ENCODE measurements at places on chromosomes 12 and 14.
A peak's percentile ranks its signal among the peaks of the same experiment; 100 is the strongest.

DNA sequence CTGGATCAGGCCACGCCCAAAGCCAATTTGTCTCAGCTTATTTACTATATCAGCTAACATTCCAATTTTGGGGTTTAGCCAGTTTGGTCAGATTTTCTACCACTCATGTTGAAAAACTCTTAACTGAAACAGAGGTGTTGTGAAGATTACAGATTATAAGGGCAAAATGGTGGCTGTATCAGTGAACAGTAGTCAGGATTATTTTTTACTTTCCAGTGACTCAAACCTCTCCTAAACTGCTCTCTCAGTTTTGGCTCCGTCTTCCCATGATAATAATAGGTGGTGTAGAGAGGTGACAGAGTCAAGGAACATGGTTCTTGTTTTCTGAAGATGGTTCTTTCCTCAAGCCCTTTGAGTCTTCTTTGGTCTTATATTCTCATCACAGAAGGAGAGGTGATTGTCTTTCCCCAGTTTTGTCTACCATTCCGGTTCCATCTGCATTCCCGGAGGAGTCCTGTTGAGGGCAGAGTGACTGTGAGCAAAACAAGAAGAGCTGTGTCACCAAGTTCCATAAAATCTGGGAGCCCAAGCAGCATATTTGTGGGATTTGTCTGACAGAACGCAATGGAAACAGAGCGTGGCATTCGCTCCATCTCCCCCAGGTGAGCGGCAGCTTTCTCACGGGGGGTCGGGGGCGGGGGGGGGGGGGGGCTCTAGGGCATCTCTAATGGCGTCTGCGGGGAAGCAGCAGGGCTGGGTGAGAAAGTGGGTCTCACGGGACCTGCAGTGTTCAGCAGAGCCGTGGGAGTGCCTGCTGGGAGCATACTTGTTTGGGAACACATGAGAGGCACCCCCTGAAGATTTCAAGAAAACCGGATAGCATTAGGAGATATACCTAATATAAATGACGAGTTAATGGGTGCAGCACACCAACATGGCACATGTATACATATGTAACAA is 59.1 kb downstream of the TBC1D30 start:
- no peak for DNase-seq

DNA sequence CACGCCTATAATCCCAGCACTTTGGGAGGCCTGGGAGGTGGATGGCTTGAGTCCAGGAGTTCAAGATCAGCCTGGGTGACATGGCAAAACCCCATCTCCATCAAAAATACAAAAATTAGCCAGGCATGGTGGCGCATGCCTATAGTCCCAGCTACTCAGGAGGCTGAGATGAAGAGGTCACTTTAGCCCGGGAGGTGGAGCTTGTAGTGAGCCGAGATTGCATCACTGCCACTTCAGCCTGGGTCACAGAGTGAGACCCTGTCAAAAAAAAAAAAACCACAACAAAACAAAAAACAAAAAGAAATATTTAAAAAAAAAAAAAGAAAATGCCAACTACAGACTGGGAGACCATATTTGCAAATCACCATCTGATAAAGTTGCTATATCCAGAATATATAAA is 17.5 kb downstream of the WDR89 start:
- no peak for DNase-seq

GRCh38 chr12:26197832-26198231 is 2.5 kb downstream of the SSPN start:
- DNase-seq = no peak

DNA sequence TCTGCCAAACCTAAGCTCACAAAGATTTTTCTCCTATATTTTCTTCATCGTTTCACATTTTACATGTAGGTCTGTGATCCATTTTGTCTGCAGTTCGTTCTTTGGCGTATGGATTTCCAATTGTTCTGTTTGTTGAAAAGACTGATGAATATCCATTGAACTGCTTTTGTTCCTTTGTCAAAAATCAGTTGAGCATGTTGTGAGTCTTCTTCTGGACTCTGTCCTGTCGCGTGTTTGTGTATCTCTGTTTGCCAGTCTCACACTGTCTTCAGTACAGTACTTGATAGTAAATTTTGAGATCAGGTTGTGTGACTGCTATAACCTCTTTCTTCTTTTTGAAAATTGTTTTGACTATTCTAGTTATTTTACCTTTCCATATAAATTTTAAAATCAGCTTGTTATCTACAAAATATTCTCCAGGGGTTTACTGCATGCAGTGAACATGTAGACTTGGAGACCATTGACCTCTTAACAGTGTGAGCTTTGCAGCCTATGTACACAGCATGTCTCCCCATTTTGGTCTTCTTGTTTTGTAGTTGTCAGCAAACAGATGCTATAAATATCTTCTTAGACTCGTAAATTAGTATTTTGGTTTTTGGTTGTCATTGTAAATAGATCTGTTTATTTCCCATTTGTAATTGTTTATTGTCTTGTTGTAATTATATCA is 94.0 kb upstream of the DYNC1H1 start:
- DNase-seq = no peak

DNA sequence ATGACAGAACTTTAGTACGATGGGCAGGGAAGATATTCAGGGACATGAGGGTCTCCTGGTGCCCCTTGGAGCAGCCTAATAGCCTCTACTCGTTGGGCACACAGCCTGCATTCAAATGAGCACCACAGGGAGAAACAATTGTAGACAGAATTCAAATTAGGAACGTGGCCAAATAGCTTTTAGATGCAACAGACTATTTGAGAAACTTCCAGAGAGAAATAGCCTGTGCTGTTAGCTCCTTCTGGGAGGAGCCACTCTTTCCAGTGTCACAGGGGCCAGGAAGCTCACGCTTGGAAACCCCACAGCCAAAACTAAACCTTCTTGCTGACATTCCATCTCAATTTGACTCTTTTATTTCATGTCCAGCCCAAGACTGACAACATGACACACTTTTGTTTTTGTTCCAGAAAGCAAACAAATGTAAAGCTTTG is 114.5 kb downstream of the RPAP3 start:
- peak; percentile 27 for DNase-seq

GRCh38 chr12:131076296-131076695 is 122.6 kb downstream of the ADGRD1 start:
- DNase-seq = no peak

- peak; percentile 52 for DNase-seq
These were observed 68.2 kb downstream of the ATP23 start for GRCh38 chr12:58009405-58010195.

DNA sequence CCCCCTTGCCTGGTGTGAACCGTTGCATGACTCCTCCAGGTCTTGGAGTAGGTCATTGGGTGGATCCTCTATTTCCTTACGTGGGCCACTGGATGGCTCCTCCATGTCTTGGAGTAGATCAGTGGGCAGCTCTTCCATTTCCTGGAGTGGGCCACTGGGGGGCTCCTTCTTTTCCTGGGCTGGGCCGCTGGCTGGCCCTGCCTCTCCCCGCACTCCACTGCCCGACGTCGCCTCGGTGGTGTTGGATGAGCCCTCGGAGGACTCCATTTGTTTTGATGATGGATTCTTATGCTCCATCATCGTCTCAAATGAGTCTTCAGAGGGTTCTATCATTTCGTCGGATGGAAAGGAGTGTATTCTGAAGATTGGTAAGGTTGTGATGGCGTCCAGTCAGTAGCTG is 19.1 kb downstream of the RTL1 start:
- DNase-seq = no peak

- no peak for DNase-seq
These were observed 396.0 kb upstream of the PRICKLE1 start for GRCh38 chr12:42985506-42985905.

- no peak for DNase-seq
These were observed 404.2 kb downstream of the GLT1D1 start for GRCh38 chr12:129257524-129257923.

GRCh38 chr14:63513756-63514155 is 29.4 kb downstream of the PPP2R5E start:
- no peak for DNase-seq

GRCh38 chr14:97264516-97265230 is 467.5 kb downstream of the VRK1 start:
- no peak for DNase-seq

DNA sequence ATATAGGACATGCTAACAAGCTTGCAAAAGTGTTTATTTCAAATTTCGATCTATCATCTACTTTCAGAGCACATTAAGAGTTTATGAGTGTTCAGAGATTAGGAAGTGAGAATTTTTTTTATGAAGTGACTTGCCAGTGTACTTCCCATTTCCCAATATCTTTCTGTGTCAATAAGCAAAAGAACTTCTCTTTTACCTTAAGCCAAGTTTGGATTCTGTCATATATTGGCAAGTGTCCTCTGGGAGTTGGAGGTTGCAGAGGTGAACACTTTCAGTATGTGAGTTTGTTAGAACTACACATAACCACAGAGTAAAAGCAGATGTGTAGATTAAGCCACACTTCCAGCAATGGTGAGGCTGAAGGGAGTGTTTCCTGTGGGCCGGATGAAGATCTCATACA is 16.6 kb upstream of the KLRF1 start:
- no peak for DNase-seq

DNA sequence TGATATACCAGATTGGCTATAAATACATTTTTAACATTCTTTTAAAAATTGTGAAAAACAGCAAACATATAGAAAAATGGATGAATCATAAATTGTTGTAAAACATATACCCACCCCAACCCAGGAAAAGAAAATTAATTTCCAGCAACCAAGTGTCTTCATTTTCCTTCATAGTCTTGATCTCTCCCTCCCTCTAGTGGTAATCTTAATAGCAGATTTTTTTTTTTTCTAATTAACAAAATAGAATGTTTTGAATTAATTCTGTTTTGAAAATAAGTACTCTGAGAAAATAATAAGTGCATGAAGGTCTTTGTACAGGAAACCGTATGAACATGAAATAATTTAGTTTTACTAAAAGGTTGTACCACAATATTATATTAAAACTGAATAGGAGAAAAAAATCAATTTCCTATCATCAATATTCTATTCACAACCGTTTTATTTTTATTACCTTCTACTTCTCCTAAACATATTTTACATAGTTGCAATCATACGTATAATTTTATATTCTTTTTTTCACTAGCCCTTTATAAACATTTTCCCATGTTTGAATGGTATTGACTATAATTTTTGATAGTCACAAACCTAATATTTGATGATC is 7.0 kb downstream of the ETNK1 start:
- peak; percentile 15 for DNase-seq

DNA sequence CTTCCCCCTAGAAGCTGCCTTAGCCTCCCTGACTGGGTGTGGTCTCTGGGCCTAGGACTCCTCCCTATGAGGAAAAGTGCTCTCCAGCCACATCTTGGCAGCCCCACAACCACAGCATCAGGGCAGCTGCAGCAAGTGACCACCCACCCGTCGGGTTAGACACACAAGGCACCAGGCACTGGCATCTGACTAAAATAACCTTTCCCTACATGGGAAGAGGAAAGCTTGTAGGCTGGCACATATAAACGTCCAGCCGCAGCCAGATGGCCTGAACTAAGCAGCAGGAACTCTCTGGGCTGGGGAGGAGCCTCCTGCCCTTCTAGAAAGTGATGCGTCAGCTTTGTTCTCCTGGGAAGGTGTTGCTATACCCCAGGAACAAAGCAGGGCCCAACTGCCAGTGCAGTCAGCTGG is 328.7 kb downstream of the DPF3 start:
- no peak for DNase-seq

DNA sequence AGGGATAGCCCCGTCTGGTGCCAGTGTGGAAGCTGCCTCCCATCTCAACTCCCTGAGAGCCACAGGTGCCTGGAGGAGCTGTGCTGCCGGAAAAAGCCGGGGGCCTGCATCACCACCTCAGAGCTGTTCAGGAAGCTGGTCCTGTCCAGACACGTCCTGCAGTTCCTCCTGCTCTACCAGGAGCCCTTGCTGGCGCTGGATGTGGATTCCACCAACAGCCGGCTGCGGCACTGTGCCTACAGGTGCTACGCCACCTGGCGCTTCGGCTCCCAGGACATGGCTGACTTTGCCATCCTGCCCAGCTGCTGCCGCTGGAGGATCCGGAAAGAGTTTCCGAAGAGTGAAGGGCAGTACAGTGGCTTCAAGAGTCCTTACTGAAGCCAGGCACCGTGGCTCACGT is 25.5 kb upstream of the P2RX4 start:
- no peak for DNase-seq

DNA sequence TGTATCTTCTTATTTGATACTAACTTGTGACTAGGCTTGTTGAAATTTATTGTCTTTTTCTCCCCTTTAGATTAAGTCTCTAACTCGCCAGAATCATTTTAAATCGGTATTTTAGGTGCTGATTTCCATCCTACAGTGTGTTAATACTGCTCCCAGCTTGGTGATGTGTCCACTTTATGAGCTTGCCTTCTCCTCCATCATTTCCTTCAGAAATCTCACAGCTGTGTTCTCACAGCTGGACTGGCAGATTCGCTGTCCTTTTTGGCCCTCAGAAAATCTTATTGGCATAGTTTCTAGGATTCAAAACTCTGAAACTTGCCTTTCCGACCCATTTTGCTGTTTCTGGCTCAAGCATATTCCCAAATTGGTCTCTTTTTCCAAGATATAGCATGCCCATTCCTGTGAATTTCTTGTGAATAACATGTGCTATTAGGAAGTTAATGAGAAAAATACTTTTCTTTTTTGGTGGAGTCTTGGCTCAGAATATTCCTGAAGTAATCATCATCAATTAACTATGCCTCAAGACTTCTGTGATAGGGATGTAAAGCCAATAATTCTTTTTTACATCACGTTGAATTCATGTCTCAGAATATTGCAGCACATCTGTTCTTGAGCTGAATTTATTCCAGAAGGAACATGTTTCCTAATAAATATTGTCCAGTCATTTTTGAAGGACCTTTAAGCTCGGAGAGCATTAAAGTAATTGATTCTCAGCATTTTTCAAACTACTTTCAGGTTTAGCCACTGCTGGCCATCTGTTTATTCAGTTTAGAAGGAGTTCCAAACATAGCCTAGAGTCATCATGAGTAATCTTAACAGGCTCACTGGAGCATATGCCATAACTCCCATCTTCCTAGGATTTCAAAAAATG is 50.0 kb upstream of the USP44 start:
- DNase-seq = peak; percentile 50

- DNase-seq = no peak
These were observed 6.3 kb upstream of the KRT5 start for GRCh38 chr12:52526511-52526951.

- DNase-seq = no peak
These were observed 73.9 kb upstream of the WSCD2 start for GRCh38 chr12:108055141-108055540.

DNA sequence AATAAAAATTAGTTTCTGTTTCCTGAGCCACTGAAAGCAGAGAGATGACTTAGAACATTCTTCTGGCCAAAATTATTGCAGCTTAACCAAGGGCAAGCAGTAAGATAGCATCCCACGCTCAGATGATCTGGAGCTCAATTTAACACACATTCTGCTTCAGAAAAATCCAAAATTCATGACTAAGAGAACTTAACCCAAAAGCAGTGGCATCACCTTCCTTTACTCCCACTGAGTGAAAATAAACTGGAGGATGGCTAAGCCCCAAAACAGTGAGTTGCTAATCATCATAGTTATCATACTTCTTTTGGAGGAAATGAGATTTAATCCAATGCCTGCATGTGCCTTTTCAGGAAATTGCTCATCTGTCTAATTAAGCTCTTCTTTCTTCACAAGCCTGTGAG is 195.4 kb downstream of the DUSP6 start:
- DNase-seq = peak; percentile 88

DNA sequence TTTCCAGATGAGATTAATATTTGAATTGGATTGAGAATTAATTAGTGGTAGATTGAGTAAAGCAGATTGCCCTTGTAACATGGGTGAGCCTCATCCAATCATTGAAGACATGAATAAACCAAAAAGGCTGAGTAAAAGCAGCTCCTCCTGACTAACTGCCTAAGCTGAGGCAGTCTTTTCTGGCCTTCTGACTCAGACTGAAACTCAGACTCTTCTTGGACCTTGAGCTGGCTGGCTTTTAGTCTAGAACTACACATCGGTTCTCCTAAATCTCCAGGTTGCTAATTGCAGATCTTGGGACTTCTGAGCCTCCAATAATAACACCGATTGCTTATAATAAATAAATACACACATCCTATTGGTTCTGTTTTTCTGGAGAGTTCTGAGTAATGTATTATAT is 24.0 kb downstream of the FKBP11 start:
- no peak for DNase-seq
